Activated CD4-positive, alpha-beta memory T cell treated with anti-CD3 and anti-CD28 coated beads for 36 hours (primary cell): ENCODE measurements at places on chromosomes 1 and 21. TPM values are rescaled to one million over a fixed set of nuclear protein-coding genes. Genes with fewer than 3 reads are reported as not detected.

- no peaks in the 10 kb centered on the region for H3K4me1 ChIP-seq
- H3K36me3 ChIP-seq: no peaks in the 10 kb centered on the region
- H3K27ac ChIP-seq: no peak overlapping the region
- no peak overlapping the region for H3K4me3 ChIP-seq
- DNase-seq: no peak
- peaks cover 4% of the 10 kb centered on the region for H3K27me3 ChIP-seq
These were observed 77.7 kb downstream of the ST6GALNAC5 start for GRCh38 chr1:76944942-76945341.

- H3K27ac ChIP-seq: no peak overlapping the region
- no peak for DNase-seq
- no peak overlapping the region for H3K4me3 ChIP-seq
- H3K27me3 ChIP-seq: peaks cover 22% of the 10 kb centered on the region
These were observed 5.4 kb upstream of the SLC45A1 start for GRCh38 chr1:8312235-8313218.

- no peaks in the 10 kb centered on the region for H3K27me3 ChIP-seq
- no peak overlapping the region for H3K27ac ChIP-seq
- no peak for DNase-seq
- H3K4me3 ChIP-seq: no peak overlapping the region
- H3K36me3 ChIP-seq: no peaks in the 10 kb centered on the region
- H3K4me1 ChIP-seq: no peaks in the 10 kb centered on the region
These were observed 497.5 kb downstream of the RWDD3 start for GRCh38 chr1:95731466-95731865.

DNA sequence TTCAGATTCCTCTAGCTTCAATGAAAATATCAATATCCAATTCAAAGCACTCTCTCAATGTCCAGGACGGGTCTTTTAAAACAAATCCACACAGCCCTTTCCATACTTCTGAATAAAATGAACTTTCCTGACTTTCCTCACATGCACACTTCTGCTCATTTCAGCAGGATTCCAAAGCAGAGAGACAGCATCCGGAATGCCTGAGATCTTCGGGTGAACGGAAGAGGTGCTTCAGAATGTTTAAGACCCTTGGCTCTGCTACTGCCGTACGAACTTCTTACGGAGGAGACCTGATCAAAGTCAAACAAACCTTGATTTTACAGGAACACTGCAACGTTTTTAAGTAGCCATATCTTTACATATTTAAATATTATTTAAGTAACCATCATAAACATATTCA lies 245.7 kb downstream of the PTBP2 start:
- no peak for DNase-seq
- H3K4me3 ChIP-seq: no peak overlapping the region
- peaks cover 22% of the 10 kb centered on the region for H3K27me3 ChIP-seq

MSH4 gene
- total RNA-seq: 0.43 TPM
